ENCODE measurements at places on chromosomes 7 and 10. TPM values are rescaled to one million over a fixed set of nuclear protein-coding genes. Genes with fewer than 3 reads are reported as not detected.

The YKT6 gene
- total RNA-seq, result 142 TPM

- no peaks in the 10 kb centered on the region for H3K36me3 ChIP-seq
- peaks cover 23% of the 10 kb centered on the region for H3K27me3 ChIP-seq
- no peaks in the 10 kb centered on the region for H3K4me1 ChIP-seq
- H3K4me3 ChIP-seq, result no peak overlapping the region
- no peak for DNase-seq
- H3K27ac ChIP-seq, result no peak overlapping the region
Observed at GRCh38 chr7:27241189-27242056, 1.2 kb upstream of the EVX1 start.

DNA sequence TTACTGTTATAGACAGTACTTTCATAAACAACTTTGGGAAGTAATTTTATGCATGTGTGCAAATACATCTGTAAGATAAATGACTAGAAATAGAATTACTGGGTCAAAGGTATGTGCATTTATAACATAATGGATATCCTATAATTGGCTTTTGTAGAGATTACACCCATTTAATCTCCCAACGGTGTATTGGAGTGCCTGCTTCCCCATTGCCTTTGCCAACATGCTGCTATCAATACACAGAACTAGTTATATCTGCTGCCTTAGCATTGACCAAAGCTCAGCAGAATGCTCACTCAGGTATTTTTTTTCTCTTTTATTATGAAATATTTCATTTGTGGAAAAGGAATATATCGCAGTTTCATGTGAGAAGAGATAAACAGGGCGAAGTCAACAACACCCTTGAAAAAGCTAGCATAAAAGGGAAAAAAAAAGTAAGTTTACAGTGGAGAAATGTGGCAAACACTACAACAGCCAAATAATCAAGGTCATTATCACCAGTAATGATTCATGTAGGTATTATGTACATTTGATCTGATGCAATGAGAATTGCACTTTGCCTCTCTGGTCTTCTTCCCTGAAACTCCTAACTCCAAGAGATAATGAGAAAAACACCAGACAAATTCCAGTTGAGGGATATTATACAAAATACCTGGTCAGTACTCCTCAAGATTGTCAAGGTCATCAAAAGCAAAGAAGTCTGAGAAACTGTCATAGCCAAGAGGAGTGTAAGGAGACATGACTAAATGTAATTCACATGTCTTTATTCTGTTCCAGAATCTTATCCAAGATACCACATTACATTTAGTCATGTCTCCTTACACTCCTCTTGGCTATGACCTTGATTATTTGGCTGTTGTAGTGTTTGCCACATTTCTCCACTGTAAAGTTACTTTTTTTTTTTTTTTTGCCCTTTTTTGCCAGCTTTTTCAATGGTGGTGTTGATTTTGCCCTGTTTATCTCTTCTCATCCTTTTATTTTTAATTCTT lies 36.8 kb downstream of the MARCHF5 start:
- H3K4me1 ChIP-seq, result peaks cover 55% of the 10 kb centered on the region
- H3K36me3 ChIP-seq, result no peaks in the 10 kb centered on the region
- peak overlapping the region; percentile 94 for H3K27ac ChIP-seq
- no peaks in the 10 kb centered on the region for H3K27me3 ChIP-seq
- H3K4me3 ChIP-seq, result no peak overlapping the region
- DNase-seq, result no peak

- no peak for DNase-seq
- H3K4me1 ChIP-seq, result no peaks in the 10 kb centered on the region
- H3K4me3 ChIP-seq, result no peak overlapping the region
- no peak overlapping the region for H3K27ac ChIP-seq
Observed at GRCh38 chr10:61684894-61685507, 22.3 kb downstream of the CABCOCO1 start.

GRCh38 chr7:67589183-67589582 lies 592.5 kb downstream of the TYW1 start:
- no peaks in the 10 kb centered on the region for H3K36me3 ChIP-seq
- no peak overlapping the region for H3K27ac ChIP-seq
- DNase-seq, result no peak
- no peaks in the 10 kb centered on the region for H3K4me1 ChIP-seq
- no peak overlapping the region for H3K4me3 ChIP-seq
- 0 out of 2 replicates have a peak, but pooled peaks cover 6% of the 10 kb centered on the region for H3K27me3 ChIP-seq

Data from PC-9 (cell line).